ENCODE measurements at places on chromosomes 6 and 20.

- DNase-seq: no peak
Observed at GRCh38 chr20:48711696-48712464, 115.9 kb downstream of the PREX1 start.

- DNase-seq: no peak
Observed at GRCh38 chr20:60589623-60590022, 631.4 kb downstream of the CDH26 start.

DNA sequence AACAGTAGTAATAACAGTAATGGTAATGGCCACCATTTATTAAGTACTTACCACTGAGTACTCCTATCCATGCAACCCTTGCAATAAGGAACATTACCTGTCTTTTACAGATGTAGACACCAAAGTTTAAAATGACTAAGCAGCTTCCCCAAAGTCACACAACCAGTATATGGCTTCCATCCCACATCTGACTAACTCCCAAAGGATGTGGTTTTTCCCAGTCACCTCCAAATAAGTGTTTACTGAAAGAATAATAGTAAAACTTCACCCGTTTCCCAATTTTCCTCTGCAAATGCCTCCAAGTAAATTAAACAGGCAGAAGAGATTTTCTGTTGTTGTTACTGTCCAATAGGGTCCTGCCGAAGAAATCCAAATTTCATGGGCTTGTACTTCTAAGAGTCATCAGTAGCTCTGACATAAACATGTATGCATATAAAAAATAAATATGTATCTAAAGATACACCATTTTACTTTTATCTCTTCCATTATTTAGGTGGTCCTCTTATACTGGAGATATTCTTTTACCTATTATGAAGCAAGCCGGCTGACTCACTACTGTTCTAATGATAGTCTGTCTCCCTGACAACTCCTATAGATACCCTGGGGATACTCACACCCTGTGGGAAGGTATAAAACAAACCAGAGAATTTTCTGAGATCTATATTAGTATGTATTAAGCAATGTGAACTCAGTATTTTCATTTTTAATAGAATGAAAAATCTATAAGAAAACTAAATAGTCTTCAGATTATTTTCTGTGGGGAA, 77.9 kb upstream of the ID4 start:
- DNase-seq: no peak

- DNase-seq: no peak
Observed at GRCh38 chr20:9444921-9445320, 69.5 kb upstream of the LAMP5 start.

- DNase-seq: no peak
Observed at GRCh38 chr6:134456226-134456625, 138.3 kb upstream of the SGK1 start.

- DNase-seq: no peak
Observed at GRCh38 chr6:100565439-100566104, 100.9 kb upstream of the SIM1 start.

DNA sequence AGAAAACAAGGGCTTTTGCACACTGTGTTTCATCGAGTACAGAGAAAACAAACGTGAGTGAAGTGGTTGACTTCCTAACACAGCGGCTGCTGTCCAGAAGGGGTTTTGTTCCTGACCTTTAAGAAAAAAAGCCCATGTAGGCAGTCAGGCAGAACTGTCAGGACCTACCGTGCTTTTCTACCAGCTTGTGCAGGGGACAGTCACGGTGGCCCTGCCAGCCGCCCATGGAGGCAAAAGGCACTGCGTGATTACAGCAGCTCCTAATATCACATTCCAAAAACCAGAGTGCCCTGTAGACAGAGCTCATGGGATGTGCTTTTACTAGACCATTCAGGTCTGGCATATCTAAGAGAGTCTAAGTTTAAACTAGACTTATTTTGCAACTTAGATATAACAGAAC, 12.2 kb downstream of the TNFAIP3 start:
- DNase-seq: no peak

GRCh38 chr6:160430203-160430602, 82.0 kb downstream of the SLC22A3 start:
- DNase-seq: no peak

DNA sequence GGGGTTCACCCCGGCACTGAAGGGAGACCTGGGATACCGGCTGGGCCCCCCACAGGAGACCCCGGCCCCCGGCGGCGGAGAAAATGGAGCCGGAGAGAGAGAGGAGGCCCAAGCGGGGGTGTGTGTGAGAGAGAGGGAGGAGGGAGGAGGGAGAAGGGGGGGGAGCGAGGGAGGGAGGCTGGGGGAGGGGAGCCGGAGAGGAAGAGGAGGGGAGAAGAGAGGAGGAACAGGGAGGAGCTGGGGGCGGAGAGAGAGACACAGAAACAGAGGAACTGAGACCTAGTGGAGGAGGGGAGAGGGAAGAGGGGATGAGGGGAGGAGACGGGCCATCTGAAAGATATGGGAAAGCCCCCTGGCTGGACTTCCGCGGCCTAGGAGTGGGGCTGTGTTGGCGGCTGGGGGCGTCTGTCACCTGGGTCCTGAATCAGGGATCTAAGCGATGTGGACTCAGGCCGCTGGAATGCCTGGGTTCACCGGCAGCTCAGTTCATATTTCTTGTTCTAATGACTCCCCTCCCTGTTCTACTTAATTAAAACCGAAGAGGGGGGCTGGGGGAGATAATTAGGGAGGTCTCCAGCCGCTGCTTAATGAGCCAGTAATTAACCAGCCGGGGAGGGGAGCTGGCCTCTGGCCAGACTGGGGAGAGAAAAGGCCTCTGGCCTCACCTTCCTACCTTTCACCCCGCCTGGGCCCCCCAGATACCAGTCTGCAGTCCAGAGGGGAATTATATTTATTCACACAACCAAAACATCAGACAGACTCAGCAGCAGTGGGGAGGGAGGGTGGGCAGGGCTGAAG, at the start of gene PBX2:
TSS of gene PBX2 (minus strand) at position 149 of the 798 bp plus-strand sequence. CDS start 287 bp downstream, outside the sequence.
- DNase-seq: peak; percentile 87

DNA sequence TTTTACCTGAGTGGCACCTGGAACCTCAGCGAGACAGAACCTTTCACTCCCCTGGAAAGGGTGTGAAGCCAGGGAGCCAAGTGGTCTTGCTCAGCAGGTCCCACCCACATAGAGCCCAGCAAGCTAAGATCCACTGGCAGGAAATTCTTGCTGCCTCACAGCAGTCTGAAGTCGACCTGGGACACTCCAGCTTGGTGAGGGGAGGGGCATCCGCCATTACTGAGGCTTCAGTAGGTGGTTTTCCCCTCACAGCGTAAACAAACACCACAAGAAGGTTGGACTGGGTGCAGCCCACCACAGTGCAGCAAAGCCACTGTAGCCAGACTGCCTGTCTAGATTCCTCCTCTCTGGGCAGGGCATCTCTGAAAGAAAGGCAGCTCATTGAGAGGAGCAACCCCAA, 134.7 kb upstream of the RSPO3 start:
- DNase-seq: no peak

GRCh38 chr20:49594931-49595315, 27.0 kb upstream of the PTGIS start:
- no peak for DNase-seq

GRCh38 chr20:57559658-57560553, 1.0 kb upstream of the PCK1 start:
- DNase-seq: no peak

DNA sequence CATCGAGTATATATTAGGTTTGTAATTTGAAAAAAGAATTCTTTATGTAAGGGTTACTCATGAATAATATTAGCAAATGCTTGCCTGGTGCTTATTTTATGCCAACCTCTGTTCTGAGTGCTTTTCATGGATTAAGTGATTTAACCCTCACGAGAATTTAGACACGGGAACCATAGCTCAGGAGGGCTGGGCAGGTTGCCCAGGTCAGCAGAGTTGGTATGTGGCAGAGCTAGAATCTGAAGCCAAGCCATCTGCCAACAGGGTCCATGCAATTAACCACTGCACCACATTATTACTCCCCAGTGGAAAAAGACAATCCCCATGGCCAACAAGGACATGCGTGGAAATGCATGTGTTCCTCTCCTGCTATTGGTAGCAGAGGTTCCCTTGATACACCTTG, 345.6 kb downstream of the CDC5L start:
- no peak for DNase-seq

DNA sequence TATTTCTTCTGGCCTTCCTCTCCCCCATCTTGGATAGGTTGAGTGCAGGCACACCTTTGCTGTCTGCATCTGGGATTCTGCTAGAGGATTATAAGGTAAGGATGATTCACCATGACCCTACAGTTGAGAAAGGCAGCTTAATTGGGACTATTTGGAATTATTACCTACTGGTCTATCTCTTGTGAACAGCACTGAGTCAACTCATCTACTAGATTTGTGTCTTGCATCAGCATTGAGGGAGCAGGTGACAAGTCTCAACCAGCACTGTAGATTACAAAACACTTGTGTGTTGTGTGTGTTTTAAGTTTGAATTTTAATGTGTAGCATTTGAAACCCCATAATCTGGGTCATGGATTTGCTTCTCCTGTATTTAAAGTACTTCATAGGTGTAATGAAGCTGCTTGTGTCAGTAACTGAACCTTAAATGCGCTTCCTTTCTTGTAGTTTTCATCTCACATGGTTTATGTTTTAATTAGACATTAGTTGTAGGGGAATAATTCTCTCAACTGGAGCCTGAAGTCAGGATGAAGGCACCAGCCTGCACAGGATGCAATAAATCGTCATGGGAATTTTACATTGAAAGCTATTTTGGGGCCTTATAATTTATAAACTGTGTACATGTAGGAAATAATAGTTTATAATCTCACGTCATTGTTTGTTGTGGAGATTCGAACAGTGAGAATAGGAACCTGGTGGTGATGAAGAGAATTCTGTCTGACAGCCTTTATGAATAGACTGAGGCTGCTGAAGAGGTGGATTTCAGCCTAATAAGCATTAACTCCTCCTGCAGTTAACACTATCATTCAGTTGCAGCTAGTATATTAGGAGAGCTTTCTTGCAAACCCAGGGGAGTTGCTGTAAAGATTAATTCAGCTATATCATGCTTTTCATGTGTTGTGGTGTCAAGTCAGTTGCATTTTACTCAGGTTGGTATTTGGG, 125.1 kb downstream of the JARID2 start:
- DNase-seq: no peak

GRCh38 chr20:9884061-9884460, 45.2 kb upstream of the PAK5 start:
- no peak for DNase-seq

DNA sequence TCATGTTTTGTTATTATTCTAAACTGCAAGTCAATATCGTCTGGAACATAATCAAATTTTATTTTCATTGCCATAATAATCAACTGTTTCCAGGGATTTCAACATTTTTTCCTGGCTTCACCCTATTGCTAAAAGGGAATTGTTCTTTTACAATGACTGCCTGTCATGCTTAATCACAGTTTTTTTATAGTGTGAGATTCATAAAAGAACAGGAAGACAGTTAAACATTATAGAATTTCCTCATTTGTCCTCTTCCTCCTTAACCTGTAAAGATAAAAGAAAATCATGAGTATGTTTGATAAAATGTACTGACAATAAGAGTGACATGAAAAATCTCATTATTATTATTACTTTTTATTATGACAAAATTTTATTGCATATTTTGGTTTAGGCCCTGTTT, 73.3 kb upstream of the CENPW start:
- no peak for DNase-seq

GRCh38 chr6:114521926-114522325, 179.1 kb upstream of the HS3ST5 start:
- no peak for DNase-seq

DNA sequence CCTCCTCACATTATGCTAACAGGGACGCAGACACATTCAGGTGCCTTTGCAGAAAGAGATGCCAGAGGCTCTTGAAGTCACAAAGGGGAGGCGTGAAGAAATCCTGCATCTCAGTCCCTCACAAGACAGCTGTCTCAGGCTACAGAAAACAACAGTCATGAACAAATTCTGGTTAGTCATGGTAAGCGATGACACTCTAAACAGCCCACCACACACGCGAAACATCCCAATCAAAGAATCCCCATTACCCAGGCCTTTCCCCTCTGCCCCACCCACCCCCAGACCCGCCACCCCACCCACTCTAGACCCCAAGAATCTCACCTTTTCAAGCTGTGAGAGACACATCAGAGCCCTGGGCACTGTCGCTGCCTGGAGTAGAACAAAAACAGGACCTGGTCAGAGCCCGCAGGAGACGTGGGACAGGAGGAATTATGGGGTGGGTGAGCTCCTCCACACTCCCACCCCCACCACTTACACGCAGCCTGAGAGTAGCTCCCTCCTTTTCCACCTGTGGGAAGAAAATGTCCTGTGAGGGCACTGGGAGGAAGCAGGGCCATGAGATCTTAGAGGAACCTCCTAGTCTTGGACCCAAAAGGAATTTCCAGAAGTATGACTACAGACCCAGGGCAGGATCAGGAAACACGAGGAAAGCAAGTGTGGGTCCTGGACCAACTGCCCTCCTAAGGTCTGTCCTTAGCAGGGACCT, 2.7 kb downstream of the HLA-B start:
- no peak for DNase-seq

DNA sequence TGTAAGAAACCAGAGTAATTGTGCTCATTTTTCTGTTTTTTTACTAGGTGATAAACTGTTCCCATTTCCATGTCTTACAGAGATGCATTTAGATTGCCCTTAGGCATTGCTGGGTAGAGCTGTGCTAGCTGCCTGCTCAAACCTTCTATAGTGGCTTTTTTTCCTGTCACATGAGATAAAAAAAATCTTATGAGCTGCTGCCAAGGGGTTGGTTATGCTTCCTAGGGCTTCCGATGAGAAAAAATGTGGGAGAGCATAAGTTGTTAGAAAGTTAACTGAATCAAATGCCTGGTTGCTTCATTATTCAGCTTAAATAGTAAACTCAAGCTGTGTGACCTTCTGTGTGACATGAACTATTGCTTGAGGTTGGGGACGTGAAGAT, 50.0 kb upstream of the NOX3 start:
- DNase-seq: no peak

DNA sequence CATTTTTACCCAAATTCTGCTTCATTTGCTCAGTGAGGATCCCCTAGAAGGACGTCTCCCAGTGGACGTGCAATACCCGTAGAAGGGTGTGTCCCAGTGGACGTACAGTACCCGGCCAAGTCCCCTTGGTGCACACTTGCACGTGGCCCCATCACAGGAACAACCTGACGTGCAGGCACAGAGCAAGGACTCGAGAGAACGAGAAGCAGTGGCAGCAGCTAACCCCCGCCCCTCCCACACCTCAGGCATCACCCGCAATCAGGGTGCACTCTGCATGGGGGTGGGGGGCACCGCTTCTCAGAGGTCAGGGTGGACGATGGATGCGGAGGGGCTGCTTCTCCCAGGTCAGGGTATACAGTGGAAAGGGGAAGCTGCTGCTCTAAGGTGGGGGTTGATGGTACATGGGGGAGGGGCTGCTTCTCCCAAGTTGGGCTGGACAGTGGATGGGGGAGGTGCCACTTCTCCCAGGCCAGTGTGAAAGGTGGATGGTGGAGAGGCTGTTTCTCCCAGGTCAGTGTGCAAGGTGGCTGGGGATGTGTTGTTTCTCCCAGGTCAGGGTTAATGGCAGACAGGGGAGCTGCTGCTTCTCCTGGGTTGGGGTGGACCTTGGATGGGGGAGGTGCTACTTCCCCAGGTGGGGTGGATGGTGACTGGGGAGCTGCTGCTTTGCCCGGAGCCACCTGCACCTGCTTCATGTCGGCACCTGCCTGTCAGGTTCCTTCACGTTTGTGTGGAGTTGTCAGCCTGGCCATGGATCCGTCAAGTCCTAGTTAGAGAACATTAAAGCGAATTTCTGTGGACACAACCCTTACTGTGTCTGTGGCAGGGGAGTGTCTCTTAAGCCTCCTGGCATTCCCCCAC, 1.0 kb upstream of the THBS2 start:
- DNase-seq: no peak

GRCh38 chr6:6556161-6556737, 32.3 kb upstream of the LY86 start:
- DNase-seq: no peak

Measured in GF-D8 (cell line).